GM23338 (cell line): ENCODE measurements at places on chromosomes 7 and 10.
A peak's percentile ranks its signal among the peaks of the same experiment; 100 is the strongest.

DNA sequence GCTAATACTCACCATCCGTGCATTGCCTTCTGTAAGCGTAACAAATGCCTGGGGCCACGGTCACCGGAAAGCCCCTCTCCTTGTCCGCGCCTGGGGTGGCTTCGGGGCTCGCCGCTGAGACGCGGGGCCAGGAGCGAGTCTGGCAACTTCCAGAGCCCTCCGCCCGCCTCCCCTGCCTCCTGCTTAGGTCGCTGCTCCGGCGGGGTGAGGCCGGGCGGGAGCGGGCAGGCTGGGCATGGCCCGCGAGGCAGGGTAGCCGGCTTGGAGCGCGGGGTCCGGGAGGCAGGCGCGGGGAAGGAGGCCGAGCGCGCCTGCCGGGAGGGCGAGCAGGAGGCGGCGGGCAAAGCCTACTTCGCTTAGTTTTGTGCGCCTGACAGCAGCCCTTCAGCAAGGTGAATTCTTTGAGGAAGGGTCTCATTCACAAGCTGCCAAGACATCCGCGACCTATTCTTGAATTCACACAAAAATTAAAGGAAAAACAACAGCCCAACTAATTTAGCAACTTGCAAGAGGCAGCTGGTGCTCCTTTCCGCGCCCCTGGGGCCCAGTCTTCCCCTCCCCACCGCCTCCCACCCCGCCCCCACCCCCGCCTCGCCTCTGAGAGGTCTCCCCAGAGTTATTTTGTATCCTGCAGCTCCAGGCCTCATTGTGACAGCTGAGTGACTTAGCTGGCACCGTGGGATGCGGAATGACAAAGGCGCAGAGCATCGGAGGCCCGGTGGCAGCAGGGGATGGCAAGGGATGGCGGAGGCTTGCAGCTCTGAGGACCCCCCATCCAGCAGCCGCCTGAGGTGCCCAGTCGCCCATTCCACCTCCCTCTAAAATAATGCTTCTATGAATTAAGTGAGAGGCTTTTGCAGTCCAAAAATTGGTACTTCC is 12.8 kb upstream of the KAT6B start:
- peak; percentile 70 for DNase-seq

DNA sequence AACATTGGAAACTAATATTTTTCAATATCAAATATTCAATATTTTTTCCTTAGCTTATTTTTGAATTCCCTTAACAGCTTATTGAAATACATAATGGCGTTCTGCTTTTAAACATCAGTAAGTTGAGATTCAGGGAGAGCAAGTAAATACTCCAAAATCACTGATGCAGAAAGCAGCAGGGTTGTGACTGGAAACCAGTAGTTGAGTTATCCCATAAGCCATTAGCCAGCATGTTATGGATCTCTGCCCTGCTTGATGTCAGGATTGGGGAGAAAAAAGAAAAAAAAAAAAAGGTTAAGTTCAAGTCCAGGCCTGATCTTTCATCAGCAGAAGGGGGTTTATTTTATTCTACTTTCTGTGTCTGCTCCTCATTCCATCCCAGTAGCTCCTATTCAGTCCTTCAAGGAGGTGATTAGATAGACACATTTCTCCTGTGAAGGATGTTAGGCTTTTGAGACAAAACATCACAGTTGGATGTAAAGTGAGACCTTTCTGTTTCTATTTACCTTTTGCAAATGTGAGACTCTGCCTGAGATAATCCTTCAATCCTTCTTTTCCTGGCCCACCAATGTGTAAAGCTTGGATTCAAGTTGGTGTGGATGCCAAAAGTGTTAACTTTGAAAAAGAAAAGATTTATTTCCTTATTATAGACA is 110.9 kb upstream of the HDAC9 start:
- DNase-seq, result peak; percentile 33

GRCh38 chr10:4736183-4736582 is 89.8 kb upstream of the AKR1E2 start:
- no peak for DNase-seq

- peak; percentile 20 for DNase-seq
These were observed 10.7 kb downstream of the NCOA4 start for GRCh38 chr10:46019569-46020343.

GRCh38 chr10:117968354-117969182 is 78.2 kb downstream of the RAB11FIP2 start:
- no peak for DNase-seq

DNA sequence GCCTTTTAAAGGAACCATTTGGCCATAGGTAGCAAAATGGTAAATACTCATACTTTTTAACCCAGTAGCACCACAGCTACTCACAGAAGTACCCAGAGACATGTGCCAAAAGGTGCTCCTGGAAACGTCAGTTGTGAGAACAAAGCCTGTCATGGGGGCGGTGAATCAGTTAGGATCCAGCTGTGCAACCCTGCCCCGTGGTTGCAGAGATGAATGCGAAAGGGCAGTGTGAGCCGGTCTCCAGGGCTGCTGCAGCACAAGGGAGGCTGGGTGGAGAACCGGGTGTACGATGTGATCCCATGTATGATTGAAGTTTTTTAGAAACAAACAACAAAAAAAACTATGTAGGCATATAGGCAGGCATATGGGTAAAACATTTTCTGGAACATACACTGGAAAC is 1.3 kb upstream of the LRRC18 start:
- DNase-seq, result no peak

GRCh38 chr7:135377171-135377570 is 132.7 kb downstream of the CNOT4 start:
- no peak for DNase-seq

GRCh38 chr10:107847620-107848019 is 683.1 kb upstream of the SORCS1 start:
- no peak for DNase-seq

- DNase-seq, result no peak
These were observed 199.8 kb downstream of the PLXNA4 start for GRCh38 chr7:132376361-132377013.

- DNase-seq, result no peak
These were observed 894 bp downstream of the SLC13A4 start for GRCh38 chr7:135726911-135727673.

GRCh38 chr10:77441353-77442166 is 196.0 kb downstream of the KCNMA1 start:
- DNase-seq, result no peak

GRCh38 chr7:102434039-102434486 is 688 bp downstream of the ORAI2 start:
- no peak for DNase-seq

GRCh38 chr7:155298834-155299534 is 1.3 kb downstream of the INSIG1 start:
- DNase-seq, result peak; percentile 95

GRCh38 chr10:94138391-94138790 is 144.7 kb downstream of the PLCE1 start:
- DNase-seq, result no peak

- DNase-seq, result no peak
These were observed 3.4 kb downstream of the TRIM8 start for GRCh38 chr10:102647443-102648268.

DNA sequence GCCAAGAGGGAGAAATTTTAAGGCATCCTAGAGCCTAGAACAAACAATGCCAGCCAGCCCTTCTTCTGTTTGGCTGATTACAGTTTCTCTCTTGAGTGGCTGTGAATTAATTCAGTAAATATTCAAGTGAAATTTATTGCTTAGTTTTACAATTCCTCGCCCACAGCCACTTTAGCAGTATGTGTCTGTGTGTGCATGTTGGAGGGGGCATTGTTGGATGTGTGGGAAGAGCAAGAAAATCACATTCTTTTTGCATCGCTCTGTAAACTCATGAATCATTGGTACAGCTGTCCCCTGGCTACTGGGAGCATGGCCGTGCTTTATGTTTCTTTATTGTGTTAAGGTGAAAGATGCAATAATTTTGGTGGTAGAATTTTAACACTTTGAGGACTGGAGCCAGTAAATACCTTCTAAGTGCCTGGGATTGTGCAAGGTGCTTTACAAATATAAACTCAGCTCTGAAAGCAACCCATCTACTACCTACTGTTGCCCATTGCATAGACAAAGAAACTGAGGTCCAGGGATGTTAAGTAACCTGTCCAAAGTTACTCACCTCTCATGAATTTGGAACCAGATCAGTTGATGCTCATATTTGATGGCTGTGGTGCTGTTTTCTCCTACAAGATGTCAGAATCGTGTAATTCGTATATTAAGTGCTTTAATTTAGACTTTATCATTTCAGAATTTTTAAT is 89.9 kb upstream of the BTBD16 start:
- no peak for DNase-seq

- DNase-seq, result no peak
These were observed 6.3 kb downstream of the RAPGEF5 start for GRCh38 chr7:22350466-22351328.

GRCh38 chr10:3224241-3224640 is 51.7 kb upstream of the PITRM1 start:
- DNase-seq, result no peak

- DNase-seq, result peak; percentile 89
These were observed at the start of gene GTF2IRD1 for GRCh38 chr7:74453322-74454011. TSS of gene GTF2IRD1 (plus strand) at chr7:74453906. CDS start at chr7:74508081, 54,175 bp downstream.

- DNase-seq, result no peak
These were observed 34.0 kb downstream of the CH25H start for GRCh38 chr10:89173075-89173474.

GRCh38 chr7:135683609-135684008 is 21.3 kb downstream of the STMP1 start:
- DNase-seq, result no peak
